ENCODE measurements at places on chromosomes 2 and 18. TPM values are rescaled to one million over a fixed set of nuclear protein-coding genes. Genes with fewer than 3 reads are reported as not detected.

DNA sequence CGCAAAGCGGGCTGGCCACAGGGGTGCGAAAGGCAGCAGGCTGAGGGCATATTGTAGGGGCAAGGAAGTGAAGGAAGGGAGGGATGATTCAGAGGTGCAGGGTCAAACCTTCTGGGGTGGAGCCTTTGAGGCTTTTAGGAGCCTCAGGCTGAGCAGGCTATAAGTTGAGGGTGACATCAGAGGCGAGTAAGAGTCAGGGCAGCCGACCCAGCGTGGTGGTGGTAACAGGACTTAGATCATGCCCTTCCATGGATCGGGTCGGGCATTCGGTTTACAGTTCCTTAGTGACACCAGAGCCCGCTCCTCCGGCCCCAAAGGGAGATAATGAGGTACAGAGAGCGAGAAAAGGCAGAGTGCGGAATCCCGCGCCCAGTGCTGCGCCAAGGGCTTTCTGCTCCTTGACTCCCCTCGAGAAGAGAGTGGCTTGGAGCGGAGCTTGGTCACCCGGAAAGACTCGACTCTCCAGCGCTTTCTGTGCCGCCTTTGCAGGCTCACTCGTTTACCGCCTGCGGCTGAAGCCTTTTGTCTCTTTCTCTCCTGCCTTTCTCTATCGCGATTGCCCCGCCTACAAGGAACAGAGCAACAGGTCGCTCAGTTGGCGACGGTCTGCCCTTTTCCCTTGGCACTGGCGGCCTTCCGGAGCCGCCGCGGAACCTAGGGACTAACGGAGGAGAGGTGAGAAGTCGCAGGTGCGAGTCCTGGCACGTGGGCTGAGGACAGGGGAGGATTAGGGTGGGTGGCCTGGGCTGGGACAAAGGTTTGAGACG, 720 bp downstream of the LBX2 start:
- H3K4me3 ChIP-seq = peak overlapping the region; percentile 79
- H3K27ac ChIP-seq = no peak overlapping the region
- peaks cover 7% of the 10 kb centered on the region for H3K36me3 ChIP-seq
- peaks cover 96% of the 10 kb centered on the region for H3K27me3 ChIP-seq
- DNase-seq = peak; percentile 63

DNA sequence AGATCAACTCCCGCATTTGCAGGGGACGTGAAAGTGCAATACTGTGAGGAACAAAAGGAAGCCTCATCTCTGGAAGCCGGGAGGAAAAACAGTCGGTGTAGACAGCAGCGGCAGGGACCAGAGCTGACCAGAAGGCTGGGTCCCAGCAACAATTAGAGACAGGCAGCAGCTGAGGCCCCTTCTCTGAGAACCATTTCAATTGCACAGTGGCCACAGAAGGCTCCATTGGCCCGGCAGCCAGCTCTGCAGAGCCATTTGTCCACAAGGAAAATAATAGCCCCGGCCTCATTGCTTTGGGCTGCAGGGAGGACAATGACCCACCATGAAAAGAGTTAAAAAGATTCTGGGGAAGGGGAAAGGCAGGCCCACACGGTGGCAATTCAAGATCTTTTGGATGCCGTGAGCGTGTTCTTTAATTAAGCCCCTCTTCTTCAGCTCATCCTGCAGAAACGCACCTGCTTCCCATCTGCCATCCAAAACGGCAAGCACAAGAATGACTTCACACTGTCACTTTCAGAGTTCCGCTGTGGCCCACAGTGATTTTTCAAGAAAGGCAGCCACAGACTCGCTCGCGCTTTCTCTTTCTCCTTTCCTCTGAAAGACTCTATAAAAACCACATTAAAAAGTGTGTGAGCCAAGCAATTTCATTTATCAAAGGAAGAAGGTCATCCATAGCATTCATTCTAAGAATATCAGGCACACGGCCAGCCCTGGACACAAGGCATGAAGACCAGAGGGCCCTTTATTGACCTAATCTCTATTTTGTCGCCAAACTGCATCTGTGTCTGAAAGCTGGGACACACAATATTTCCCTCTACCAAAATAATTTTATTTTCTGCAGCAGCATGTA, 293.6 kb downstream of the SOX11 start:
- peaks cover 5% of the 10 kb centered on the region for H3K27me3 ChIP-seq
- H3K36me3 ChIP-seq = peaks cover 50% of the 10 kb centered on the region
- no peak overlapping the region for H3K4me3 ChIP-seq
- DNase-seq = no peak

GRCh38 chr18:48800876-48801727, 149.7 kb downstream of the SMAD7 start:
- H3K36me3 ChIP-seq = no peaks in the 10 kb centered on the region
- no peak overlapping the region for H3K4me3 ChIP-seq
- peak; percentile 1 for DNase-seq

DNA sequence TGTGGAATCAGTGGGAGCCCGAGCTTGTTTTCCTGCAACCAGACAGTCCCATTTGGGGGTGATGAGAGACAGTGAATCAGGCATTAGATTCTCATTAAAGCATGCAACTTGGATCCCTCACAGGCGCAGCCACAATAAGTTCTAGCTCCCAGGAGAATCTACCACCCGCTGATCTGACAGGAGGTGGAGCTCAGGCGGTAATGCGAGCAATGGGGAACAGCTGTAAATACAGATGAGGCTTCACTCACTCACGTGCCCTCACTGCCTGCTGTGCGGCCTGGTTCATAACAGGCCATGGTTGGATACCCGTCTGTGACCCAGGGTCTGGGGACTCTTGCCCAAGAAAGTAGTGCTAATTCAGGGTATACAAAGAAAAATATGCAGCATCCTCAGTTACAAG, 144.8 kb upstream of the RGPD4 start:
- H3K4me1 ChIP-seq = peaks cover 22% of the 10 kb centered on the region
- DNase-seq = peak; percentile 40
- no peak overlapping the region for H3K4me3 ChIP-seq
- no peaks in the 10 kb centered on the region for H3K36me3 ChIP-seq
- no peaks in the 10 kb centered on the region for H3K27me3 ChIP-seq

GRCh38 chr2:209044307-209044706, 379.5 kb upstream of the MAP2 start:
- no peak overlapping the region for H3K4me3 ChIP-seq
- H3K27me3 ChIP-seq = no peaks in the 10 kb centered on the region
- DNase-seq = no peak
- no peaks in the 10 kb centered on the region for H3K36me3 ChIP-seq
- H3K4me1 ChIP-seq = peaks cover 11% of the 10 kb centered on the region

Gene GALNT5
- total RNA-seq = 0.34 TPM

Data from WTC11 (cell line).